ENCODE measurements at places on chromosomes 1 and 21.

GRCh38 chr1:219099307-219099706 is 74.4 kb upstream of the LYPLAL1 start:
- DNase-seq, result no peak

DNA sequence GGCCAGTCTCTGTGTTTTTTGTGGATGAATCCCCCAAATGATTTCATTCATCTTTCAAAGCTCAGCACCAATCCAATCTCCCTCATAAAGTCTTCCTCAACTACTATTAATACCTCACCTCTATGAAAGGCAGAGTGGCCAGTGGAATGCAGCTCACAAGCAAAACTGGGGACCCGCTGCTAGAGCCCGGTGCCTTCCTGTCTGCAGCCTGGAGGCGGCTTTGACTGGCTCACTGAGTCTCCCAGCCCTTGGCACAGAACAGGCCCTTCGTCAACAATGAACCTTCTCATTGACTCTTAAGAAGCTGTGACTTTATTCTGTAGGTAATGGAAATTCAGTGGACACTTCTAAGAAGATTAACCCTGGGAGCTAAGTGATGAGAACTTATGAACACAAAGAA is 86.8 kb upstream of the RAB4A start:
- DNase-seq, result no peak

GRCh38 chr1:218351391-218352074 is 6.4 kb downstream of the TGFB2 start:
- no peak for DNase-seq

GRCh38 chr1:156662005-156662799 is 15.0 kb downstream of the NES start:
- DNase-seq, result no peak

GRCh38 chr1:19458815-19459417 is 26.4 kb downstream of the CAPZB start:
- DNase-seq, result no peak

- DNase-seq, result no peak
These were observed 52.4 kb downstream of the MIS18A start for GRCh38 chr21:32226444-32226843.

GRCh38 chr1:38476111-38476849 is 383.3 kb downstream of the RRAGC start:
- no peak for DNase-seq

DNA sequence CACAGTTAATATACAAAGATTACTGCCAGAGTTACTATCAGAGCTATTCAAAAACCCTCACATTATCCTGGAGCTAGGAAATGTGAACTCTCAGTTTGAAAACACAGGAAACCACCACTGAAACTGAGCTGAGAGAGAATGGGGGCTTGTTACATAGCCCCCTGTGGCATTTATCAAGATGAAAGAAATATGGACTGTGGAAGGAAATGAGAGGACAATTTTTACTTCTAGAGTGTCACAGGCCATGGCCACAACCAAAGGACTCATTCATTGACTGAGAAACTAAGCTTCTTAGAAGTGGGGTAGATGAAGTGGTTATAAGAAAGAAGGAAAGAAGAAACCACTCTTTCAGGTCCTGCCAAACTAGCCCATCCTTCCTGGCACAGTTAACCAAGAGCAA is 25.3 kb downstream of the DSTYK start:
- DNase-seq, result no peak

GRCh38 chr1:233233508-233234040 is 62.0 kb downstream of the PCNX2 start:
- no peak for DNase-seq

DNA sequence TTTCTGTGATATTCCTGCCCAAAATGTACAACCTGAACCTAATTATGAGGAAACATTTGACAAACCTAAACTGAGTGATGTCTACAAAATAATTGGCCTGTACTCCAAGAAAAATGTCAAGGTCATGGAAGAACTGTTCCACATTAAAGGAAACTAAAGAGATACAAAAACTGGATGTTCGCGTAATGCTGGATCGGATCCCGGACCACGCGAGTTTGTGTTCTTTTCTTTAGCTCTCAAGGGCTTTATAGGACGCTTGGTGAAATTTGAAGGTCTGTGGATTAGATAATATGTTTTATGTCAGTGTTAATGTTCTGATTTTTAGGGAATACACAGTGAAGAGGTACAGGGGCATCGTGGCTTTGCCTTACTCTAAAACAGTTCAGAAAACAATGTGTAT is 400.5 kb downstream of the CAMTA1 start:
- no peak for DNase-seq

DNA sequence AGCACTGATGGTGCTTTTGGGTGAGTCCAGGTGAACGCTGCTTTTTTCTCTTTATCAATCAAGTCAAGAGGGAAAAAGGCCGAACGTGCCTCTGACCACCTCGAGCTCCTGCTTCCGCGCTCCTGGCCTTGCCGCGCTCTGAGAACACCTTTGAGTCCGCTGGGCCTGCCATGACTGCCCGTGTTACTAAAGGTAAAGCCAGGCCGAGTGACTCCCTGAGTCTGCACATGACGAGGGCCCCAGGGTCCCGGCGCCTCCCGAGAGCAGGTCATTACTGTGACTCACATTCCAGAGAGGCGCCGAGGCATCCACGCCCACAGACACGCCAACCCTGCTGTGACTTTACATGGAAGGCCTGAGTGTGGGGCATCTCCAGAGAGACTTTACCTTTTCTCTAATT is 11.1 kb downstream of the POFUT2 start:
- no peak for DNase-seq

DNA sequence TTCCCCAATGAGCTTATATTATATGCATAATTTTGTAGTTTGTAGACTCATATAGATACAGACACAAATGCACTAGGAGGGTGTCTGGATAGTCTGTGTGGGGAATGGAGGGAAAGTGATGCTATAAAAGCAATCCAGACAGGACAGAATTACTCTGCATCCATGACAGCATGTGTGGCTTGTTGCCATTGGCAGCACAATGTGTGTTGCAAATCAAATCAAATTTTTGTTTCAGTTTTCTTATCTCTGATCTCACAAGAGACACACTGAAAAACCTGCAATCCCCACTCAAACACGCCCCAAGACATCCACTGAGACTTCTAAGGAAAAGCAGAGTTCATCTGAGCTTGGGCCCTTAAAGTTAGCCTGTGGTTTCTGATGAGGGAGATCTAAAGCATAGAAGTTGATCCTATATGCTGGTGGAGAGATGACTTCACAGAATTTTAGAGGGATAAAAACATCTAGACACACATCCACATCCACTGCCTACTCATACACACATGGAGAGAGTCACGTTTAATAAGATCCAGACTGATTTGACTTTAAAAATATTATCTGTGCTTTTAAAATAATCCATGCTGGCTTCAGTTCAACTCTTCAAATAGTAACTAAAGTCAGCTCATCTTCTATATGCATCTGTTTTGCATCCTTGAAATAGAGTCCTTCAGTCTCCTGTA is 313.0 kb upstream of the PLXNA2 start:
- no peak for DNase-seq

DNA sequence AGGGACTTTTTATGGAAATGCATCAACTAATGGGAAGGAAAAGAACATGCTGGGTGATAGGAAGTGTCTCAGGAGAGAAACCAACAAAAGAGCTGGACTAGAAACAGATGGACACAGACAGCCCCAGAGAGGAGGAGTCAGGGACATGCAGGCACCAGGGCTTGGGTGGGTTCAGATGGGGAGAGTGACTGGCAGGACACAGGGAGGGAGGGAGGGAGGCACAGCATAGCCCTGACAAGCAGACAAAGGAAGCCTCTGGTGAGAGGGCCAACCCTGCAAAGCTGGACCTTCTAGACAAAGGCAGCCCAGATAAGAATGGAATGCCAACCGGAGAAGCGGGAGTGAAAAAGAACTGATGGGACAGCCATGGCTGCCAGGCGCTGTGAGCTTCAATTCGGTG is 568.8 kb downstream of the AJAP1 start:
- no peak for DNase-seq

DNA sequence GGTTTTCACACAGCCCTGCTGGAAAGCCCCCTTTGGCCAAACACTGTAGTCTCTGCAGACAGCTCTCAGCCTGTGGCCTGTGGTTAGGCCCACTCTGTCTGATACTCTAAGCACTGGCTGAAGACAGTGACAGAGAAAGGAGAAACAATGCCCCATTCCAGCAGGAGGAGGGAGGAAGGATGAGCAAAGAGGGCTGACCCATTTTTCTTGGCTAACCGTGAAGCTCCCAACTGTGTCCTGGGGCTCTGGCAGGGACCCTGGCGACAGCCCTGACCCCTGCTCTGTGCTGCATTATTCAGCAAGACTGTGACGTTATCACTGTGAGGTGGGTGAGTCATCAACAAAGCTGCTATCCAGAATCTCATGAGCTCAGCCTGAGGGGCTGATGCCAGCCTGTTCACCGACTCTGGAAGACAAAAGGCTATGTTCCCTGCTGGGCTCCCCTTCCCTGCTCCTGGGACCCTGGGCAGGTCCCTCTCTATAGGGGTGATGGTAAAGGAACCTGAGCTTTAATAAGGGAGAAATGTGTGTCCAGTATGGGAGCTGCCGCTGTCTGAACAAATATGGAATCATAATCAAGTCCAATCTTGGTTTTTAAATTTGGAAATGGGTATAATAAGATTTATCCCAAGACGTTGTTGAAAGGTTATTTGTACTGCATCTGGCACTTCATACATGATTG is 107.0 kb downstream of the RHOU start:
- DNase-seq, result no peak

DNA sequence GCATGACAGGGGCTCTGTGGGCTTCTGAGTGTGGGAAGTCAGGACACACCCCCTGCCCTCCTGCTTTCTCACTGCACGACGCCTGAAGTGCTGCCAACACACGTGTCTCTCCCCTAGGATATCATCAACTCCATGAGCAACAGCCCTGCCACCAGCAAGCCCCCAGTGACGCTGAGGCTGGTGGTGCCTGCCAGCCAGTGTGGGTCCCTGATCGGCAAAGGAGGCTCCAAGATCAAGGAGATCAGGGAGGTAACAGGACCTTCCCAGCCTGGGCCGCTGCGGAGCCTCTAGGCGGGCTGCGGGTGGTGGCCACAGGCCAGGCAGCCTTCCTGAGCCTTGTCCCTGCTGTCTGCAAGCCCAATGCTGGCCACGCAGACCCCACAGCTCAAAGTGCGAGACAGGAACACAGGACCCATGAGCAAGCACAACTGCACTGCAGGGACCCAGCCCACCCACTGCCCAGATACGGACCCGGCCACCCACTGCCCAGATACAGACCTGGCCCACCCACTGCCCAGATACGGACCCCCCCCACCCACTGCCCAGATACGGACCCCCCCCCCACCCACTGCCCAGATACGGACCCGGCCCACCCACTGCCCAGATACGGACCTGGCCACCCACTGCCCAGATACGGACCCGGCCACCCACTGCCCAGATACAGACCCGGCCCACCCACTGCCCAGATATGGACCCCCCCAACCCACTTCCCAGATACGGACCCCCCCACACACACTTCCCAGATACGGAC is 72.2 kb upstream of the COL6A1 start:
- DNase-seq, result no peak

DNA sequence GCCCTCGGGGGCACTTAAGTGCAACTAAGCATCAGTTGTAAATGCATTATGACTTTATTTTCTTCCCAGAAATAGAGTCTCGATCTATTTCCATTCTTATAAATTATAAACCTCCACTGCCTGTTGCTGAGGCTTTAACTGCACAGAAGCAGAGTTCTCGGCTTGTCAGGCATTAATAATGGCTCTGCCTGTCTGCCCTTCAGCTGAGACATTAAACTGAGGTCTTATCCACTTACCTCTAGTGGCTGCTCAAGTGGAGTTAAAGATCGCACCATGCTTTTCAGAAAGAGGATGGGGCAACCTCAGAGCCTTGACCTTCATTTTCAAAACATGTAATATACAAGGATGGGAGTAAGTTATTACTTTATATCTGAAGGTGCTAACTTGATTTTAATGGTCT is 597.6 kb upstream of the PRMT6 start:
- DNase-seq, result no peak

GRCh38 chr1:232568331-232568852 is 61.5 kb downstream of the SIPA1L2 start:
- DNase-seq, result no peak

DNA sequence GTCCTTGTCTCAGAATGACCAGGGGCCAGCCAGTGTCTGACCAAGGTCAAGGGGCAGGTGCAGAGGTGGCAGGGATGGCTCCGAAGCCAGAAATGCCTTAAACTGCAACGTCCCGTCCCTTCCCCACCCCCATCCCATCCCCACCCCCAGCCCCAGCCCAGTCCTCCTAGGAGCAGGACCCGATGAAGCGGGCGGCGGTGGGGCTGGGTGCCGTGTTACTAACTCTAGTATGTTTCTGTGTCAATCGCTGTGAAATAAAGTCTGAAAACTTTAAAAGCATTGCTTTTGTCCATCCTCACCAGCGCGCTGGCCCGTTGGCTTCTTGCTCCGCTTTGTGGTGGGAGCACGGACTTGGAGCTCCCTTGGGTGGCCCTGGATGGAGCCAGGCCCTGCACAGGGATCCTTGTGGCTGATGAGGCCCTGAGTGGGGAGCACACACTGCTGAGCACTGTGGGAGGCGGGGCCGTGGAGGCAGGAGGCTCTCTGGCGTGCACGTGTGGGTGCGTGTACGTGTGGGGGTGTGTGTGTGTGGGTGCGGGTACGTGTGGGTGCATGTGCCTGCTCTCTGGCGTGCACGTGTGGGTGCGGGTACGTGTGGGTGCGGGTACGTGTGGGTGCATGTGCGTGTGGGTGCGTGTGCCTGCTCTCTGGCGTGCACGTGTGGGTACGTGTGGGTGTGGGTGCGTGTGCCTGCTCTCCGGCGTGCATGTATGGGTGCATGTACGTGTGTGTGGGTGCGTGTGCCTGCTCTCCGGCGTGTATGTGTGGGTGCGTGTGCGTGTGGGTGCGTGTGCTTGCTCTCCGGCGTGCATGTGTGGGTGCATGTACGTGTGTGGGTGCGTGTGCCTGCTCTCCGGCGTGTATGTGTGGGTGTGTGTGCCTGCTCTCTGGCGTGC is 18.0 kb downstream of the RNF223 start:
- no peak for DNase-seq

DNA sequence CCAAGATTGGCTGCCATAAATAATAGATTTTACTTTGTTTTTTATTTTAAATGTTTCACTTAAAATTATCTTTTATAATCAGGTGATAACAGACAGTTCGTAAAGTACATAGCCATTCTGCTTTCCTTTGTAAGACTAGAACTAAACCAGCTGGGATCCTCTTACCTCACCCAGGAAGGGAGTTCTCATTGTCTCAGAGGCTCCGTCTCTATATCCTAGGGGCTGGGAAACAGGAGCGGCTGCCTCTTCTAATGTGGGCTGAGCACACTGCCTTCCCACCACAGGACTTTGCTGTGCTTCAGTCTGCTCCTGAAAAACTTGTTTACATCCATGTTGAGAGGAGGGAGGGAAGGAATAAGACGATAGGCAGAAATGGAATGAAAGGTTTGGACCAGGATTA is 45.6 kb upstream of the PGD start:
- DNase-seq, result no peak

- DNase-seq, result no peak
These were observed 8.2 kb upstream of the HHIPL2 start for GRCh38 chr1:222555992-222556615.

DNA sequence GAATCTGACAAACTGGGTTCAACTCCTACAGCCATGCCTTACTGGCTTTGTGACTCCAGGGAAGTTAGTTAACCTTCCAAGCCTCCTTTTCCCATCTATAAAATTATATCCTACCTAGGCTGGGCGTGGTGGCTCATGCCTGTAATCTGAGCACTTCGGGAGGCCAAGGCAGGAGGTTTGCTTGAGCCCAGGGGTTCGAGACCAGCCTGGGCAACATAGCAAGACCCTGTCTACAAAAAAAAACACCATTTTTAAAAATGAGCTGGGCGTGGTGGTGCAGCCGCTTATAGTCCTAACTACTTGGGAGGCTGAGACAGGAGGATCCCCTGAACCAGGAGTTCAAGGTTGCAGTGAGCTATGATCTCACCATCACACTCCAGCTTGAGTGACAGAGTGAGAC is 15.1 kb downstream of the CELF3 start:
- DNase-seq, result no peak
